ENCODE measurements at places on chromosomes 5 and 9.

- no peak for DNase-seq
Measured at GRCh38 chr5:147754372-147755122, 28.0 kb downstream of the JAKMIP2 start.

GRCh38 chr5:6543830-6544560 lies 88.8 kb downstream of the NSUN2 start:
- DNase-seq = no peak

- DNase-seq = no peak
Measured at GRCh38 chr9:115210699-115211098, 92.7 kb upstream of the TNC start.

GRCh38 chr5:114789773-114790402 lies 379.8 kb downstream of the TRIM36 start:
- DNase-seq = no peak

GRCh38 chr5:91111473-91112238 lies 271.5 kb downstream of the ARRDC3 start:
- no peak for DNase-seq

DNA sequence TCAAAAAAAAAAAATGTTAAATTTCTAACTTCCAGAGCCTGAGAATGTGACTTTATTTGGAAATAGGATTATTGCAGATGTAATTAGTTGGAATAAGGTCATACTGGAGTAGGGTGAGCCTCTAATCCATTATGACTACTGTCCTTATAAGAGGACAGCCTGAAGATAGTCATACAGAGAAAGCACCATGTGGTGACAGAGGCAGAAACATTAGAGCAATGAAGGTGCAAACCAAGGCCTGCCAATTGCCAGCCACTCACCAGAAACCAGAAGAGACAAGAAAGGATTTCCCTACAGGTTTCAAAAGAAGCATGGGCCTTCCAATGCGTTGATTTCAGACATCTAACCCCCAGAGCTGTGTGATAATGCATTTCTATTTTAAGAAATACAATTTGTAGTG lies 659.2 kb upstream of the CHD1 start:
- DNase-seq = no peak

DNA sequence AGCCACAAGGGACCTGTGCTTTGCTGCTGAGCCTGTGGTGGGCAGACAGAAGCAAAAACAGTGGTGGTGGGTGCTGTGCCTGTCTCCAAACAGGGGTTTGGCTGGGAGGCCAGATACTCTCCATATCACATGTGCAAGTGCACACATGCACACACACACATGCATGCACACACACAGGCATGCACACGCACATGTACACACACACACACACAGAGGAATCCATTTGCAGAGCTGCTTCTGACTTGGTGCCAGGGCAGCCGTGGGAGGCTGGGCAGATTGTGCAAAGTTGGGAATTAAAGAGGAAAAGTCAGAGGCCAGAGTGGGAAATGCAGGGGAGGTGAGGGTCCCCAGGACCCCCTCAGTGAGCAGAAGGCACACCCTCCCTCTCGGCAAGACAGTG lies 71.3 kb downstream of the NTNG2 start:
- DNase-seq = no peak

GRCh38 chr5:177133096-177133852 lies at the start of gene NSD1:
NSD1 (plus strand) TSS chr5:177133773; CDS start chr5:177135104, 1,331 bp downstream.
- no peak for DNase-seq
